ENCODE measurements at places on chromosomes 12 and 14.
A peak's percentile ranks its signal among the peaks of the same experiment; 100 is the strongest.

- no peak for DNase-seq
Measured at GRCh38 chr12:68482660-68483059, 128.0 kb upstream of the RAP1B start.

GRCh38 chr14:21911877-21912276, 238.3 kb upstream of the OR4E1 start:
- no peak for DNase-seq

DNA sequence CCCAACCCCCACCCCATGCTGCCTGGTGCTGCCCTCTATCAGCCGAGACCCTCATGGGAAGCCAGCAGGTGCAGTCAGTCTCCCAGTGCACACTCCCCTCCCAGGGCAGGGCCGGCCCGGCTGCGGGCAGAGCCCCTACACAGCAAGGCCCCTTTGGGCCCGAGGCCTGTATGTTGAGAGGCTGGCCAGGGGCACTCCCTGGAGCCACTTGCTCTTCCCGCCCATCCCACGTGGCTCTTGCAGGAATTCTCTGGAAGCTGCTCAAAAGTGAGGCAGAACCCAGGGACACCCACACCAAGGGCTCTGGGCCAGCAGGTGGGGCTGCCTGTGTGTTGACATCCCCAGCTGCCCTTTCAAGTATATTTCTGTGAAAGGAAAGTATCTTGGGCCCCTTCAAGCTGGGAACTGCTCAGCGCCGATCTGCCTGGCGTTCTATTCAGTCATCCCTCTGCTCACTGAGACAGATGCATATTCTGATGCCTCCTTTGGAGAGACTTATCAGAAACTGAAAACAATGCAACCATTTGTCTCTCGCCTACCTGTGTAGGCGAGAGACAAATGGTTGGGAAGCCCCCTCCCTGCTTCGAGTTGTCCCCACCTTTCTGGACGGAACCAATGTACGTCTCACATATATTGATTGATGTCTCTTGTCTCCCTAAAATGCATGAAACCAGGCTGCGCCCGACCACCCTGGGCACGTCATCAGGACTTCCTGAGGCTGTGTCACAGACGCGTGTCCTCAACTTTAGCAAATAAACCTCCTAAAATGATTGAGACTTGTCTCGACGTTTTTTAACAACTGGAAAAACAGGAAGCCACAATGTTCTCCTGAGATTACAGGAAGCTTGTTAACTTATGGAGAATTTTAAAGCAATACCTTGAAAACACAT, 6.0 kb downstream of the GPR132 start:
- no peak for DNase-seq

DNA sequence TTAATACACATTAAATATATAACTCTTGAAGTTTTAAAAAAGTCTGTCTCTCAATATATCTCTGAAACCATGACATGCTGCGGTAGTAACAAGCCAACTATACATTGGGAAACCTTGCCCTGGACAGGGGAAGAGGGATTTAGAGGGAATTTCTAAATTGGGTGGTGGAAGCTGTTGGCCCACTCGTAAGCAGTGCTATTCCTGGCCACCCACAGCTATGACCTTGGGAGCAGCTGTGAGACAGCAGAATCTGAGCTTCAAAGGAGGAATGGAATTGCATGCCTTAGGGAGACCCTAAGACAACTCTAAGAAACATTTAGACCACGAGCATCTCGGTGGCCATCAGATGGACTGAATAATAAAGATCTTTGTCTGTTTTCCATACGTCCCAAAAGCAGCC, 15.8 kb upstream of the GCH1 start:
- DNase-seq, result no peak

- DNase-seq, result no peak
Measured at GRCh38 chr12:128163086-128163485, 103.9 kb upstream of the TMEM132C start.

- DNase-seq, result no peak
Measured at GRCh38 chr12:28409892-28410291, 219.6 kb downstream of the CCDC91 start.

DNA sequence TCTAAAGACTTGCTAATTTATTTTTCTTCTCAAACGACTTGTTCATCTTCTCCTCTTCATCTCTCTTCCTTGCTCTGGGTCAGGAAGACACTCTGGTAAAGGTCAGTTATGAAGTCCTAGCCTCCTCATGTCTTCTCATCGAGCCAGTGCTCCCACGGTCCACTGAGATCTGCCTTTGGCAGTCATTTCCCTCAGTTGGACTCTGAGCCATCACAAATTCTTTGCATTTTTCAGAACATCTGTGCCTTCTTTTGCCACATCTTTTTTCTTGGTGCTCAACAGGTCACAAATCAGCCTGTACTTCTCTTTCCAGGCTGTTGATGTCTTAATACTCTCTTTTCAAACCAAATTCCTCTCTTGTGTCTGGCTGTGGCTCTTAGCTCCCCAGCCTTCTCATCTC, 49.7 kb downstream of the IGF1 start:
- no peak for DNase-seq

GRCh38 chr12:12794686-12795085, 9.2 kb downstream of the APOLD1 start:
- no peak for DNase-seq

GRCh38 chr14:74841230-74842207, 34.4 kb downstream of the PROX2 start:
- DNase-seq, result peak; percentile 28

DNA sequence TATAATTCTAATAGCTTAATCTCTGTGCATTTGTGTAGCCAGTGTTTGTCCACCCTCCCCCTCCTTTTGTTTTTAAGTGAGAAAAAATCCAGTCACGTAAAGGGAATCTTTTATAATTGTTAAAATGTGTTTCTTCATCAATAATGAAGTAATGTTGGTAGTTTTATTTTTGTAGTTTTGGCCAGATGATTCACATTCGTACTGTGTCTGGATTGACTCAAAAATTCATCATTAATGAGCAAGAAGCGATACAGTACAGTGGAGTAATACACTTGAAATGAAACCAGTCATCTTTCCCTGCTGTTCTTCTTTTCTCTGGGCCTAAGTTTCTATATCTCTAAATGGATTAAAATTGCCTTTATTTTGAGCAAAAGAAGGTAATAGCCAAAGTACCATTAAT, 86.5 kb downstream of the SRGAP1 start:
- DNase-seq, result no peak

DNA sequence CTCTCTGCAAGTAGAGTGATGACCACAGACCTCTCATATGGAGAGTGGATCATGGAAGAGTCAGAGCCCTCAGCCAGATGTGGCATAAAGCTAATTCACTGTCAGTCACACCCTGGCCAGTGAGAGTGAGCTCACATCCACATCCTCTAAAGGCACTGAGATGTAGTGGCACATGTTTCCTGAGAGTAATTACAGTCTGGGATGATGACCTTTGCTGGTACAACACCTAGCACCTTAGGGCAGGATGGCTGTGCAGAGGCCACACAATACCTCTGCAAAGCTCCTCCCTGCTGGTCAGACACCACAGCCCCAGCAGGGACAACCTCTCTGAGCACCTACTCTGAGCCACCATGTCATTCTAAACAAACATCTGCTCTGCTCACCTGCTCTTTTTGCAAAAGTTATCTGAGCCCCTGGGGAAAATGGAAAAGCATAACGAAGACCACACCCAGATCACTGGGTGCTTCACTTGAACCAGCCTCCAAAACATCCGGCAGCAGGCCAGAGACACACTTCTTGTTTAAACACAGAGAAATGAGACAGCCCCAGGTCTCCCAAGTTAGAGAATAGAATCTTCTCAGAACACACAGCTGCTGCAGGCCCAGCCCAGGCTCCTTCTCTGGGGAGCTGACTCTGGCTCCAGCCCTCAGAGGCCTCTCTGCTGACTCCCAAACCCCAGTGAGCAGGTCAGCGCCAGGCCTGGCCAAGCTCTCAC, 30.3 kb downstream of the PITPNM2 start:
- no peak for DNase-seq

DNA sequence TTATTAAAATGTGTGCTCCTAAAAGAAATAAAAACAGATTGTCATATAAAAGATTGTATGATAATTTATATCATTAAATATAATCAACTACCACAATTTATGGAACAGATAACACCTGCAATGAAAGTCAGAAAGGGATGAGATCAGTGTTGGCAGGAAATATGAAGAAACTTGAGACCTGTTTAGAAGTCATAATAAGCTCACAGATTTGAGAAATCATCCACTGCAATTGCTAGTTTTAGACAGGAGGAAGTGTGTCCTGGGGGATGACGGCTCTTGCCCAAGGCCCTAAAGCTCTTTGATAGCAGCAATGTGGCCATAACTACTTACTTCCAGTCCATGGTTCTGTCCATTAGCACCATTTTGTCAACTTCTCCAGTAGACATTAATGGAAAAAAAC, 122.8 kb upstream of the SOX5 start:
- no peak for DNase-seq

DNA sequence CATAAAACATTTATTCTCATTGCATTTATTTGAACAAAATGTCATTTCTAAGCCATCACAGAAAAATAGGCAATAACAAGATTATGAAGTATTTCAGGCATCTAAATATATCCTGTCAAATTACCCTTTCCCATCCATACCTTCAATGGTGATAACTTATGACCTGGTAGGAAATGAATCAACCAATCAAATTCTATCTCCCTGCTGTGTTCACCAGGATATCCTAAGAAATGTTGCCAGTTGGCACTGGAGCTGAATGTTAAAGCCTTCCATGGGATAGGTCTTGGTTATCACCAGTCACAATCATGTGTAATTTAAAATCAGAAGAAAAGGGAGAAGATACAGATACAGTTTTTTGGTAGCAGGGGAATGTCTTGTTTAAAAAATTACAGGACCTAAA, 23.7 kb downstream of the BMP4 start:
- DNase-seq, result no peak

DNA sequence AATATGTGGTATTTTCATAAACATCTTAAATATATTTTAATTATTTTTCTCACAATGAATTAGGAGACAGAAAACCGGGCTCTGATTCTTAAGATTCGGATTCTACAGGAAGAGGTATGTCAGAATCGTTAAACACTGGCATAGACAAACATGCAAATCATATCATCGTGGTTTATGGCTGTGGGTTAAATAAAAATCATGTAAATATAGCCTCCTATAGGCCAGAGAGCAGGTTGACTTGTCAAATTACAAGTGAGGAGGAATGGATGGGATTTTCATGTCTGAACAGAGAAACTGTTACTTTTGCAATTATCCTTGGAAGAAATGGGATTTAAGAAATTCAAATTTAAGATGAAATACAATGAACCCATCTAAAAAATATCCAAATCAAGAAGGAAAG, 74.9 kb upstream of the BCAT1 start:
- no peak for DNase-seq

DNA sequence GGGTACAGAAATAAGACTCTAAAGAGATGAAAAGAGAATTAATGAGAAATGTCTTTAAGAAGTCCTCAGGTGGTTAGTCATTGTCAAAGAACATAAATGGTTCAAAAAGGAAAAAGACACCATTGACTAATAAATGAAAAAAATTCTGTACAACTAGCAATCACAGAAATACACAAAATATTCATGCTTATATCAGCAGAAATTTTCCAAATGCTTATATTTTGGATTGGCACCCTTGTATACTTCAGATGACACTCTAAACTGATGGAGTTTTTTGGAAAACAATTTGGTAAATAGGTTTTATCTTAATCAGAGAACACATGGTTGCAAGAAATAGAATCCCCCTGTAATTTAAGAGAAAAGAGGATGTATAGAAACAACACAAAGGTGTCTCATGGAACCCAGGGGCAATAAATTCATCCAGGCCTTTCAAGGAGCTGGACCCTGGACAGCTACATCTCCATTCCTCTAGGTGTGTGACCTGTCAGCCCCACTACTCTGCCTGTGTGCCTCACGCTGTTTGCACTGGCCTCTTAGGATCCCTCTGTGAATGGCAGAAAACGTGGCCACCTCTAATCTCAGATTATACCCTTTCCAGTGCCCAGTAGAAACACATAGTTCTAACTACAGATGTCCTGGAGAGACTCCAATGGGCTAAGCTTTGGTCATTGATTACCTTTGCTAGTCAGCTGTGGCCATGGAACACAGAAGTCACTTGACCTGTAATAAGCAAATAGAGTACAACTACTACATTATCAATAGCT, 110.2 kb downstream of the FGD4 start:
- DNase-seq, result no peak

- no peak for DNase-seq
Measured at GRCh38 chr12:109571773-109572505, 1.4 kb downstream of the MMAB start.

DNA sequence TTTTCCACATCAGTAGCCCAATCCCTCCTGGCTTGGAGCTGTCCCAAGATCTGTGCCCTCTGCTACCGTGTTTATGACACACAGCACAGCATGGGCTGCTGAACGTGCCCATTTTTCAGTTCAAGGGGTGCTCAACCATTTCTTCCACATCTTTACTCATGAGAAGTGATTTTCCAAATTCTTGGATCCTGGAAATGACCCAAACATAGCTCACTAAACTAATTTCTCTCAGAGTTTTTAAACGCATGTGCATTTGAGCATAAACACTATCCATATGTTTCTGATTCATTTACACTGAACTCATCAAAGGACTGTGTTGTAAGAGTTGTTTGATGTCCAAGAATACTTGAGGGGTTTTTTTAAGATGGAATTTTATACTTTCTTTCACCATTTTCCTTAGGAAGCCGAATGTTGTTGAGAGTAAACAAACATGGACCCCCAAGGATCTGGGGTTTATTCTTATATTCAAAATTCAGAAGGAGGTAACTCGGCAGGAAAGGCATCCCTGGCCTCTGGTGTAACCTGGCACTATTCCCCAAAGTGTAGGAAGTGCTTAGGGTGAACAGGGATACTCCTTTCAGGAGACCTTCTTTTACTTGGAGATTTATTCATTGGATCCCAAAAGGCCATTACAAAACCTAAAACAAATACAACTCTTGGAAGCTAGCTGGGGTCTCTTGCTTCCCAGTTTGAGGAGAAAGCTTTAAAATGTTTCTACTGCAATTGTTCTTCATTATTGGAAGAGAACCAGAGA, 215.0 kb downstream of the BMP4 start:
- DNase-seq, result no peak

DNA sequence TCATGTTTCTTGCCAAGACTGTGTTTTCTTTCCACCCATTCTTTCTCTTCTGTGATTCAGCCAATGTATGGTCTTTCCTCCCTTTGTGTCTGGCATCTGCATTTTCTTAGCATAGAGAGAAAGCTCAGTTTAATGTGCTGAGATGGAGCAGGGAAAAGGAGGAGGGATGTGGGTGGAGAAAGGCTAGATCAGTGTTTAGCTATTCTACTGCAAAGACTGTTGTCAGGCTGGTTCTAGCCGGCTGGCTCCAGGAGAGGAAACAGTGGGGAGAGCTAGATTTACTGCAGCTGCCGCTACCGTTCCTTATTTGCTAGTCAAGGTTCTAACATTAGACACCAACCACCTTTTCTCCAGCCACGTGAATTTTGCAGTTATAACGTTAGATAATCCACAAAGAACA, 5.2 kb upstream of the RIMKLB start:
- DNase-seq, result no peak

GRCh38 chr14:29222671-29223268, 456.2 kb downstream of the FOXG1 start:
- DNase-seq, result no peak
